ENCODE measurements at places on chromosomes 11 and 22. TPM values are rescaled to one million over a fixed set of nuclear protein-coding genes. Genes with fewer than 3 reads are reported as not detected.

TRIM6 gene
- total RNA-seq, result not detected

GUCY1A2 gene
- total RNA-seq, result not detected

OR52I2 gene
- total RNA-seq, result not detected

KCNJ1 gene
- total RNA-seq, result not detected

DNA sequence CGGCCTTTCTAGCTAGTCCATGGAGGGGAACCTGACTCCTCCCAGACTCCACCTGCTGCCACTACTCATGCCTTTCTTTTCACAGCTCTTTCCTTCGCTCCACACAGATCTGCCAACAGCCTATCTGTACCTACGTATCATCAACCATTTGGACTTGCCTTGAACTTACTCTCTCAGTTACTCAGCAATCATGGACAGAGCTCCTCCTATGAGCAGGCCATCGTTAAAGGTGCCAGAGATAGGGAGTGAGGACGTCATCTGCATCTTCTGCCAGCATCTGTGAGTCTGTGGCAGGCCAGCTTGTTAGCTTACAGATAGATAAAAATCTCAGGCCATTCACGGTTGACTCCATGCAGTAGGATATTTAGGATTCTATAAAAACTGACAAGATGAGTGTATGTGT is 162.9 kb upstream of the ZBED5 start:
- no peaks in the 10 kb centered on the region for H3K36me3 ChIP-seq
- H3K4me1 ChIP-seq, result no peaks in the 10 kb centered on the region
- H3K27me3 ChIP-seq, result no peaks in the 10 kb centered on the region
- H3K4me3 ChIP-seq, result no peak overlapping the region
- no peak overlapping the region for H3K27ac ChIP-seq
- DNase-seq, result no peak

GRCh38 chr22:28002181-28002700 is 83.2 kb upstream of the PITPNB start:
- no peak for DNase-seq
- H3K27ac ChIP-seq, result no peak overlapping the region
- H3K4me1 ChIP-seq, result no peaks in the 10 kb centered on the region
- no peaks in the 10 kb centered on the region for H3K36me3 ChIP-seq

DNA sequence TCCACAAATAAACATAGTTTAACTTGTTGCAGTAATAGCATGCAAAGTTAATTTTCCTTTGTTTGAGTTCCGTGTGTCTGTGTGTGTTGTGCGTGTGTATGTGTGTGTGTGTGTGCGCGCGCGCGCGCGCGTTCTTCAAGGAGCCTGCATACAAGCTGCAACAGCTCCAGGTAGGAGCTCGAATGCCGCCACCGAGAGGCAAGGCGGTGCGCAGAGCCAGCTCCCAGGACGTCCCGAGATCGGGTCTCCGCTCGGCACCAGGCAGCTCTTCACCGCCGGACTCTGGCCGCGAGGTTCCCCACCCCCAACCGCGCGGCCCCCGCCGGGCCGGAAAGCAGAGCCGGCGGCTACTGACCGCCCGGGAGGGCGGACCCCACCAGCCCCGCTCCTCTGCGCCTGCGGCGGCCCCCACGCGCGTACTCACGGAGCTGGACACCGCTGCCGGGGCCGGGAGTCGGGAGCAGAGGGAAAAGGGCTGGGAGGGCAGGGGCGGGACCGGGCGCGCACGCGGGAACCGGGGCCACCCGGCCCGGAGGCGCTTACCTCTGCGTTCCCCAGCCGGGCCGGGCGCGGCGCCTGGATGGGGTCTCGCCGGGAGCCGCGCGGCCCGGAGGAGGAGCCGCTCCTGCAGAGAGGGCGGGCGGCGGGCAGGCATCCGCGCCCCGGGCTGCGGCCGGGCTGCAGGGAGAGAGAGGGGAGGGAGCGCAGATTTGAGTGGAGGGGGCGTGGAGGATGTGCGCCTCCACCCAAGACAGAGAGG is 40.4 kb upstream of the AKIP1 start:
- H3K27ac ChIP-seq, result no peak overlapping the region
- H3K4me1 ChIP-seq, result peaks cover 26% of the 10 kb centered on the region
- H3K27me3 ChIP-seq, result peaks cover 22% of the 10 kb centered on the region
- H3K36me3 ChIP-seq, result no peaks in the 10 kb centered on the region
- peak overlapping the region; percentile 52 for H3K4me3 ChIP-seq

DNA sequence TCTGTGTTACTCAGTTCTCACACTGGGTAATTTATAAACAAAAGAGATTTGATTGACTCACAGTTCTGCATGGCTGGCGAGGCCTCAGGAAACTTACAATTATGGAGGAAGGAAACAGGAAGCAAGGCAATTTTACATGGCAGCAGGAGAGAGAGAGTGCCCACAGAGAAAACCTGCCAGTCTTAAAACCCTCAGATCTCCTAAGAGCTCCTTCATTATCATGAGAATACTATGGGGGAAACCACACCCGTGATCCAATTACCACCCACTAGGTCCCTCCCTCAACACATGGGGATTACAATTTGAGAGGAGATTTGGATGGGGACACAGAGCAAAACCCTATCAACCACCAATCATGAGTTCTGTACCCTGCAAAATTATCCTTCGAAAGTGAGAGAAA is 1180.8 kb downstream of the JRKL start:
- H3K4me1 ChIP-seq, result no peaks in the 10 kb centered on the region
- H3K27me3 ChIP-seq, result no peaks in the 10 kb centered on the region
- no peak for DNase-seq

GRCh38 chr11:78355309-78355705 is 62.3 kb downstream of the GAB2 start:
- peaks cover 13% of the 10 kb centered on the region for H3K4me1 ChIP-seq
- DNase-seq, result no peak
- H3K27me3 ChIP-seq, result no peaks in the 10 kb centered on the region

- H3K4me1 ChIP-seq, result no peaks in the 10 kb centered on the region
- H3K4me3 ChIP-seq, result no peak overlapping the region
- no peak for DNase-seq
These were observed 117.5 kb upstream of the ALX4 start for GRCh38 chr11:44427432-44427831.

- DNase-seq, result no peak
- peaks cover 39% of the 10 kb centered on the region for H3K4me1 ChIP-seq
- peaks cover 4% of the 10 kb centered on the region for H3K27me3 ChIP-seq
- no peak overlapping the region for H3K27ac ChIP-seq
These were observed 3.3 kb downstream of the FGF19 start for GRCh38 chr11:69700278-69701140.

GRCh38 chr11:129117595-129118350 is 74.4 kb downstream of the ARHGAP32 start:
- H3K27me3 ChIP-seq, result no peaks in the 10 kb centered on the region
- H3K4me1 ChIP-seq, result no peaks in the 10 kb centered on the region
- H3K36me3 ChIP-seq, result no peaks in the 10 kb centered on the region
- H3K4me3 ChIP-seq, result no peak overlapping the region
- H3K27ac ChIP-seq, result no peak overlapping the region

- H3K27ac ChIP-seq, result no peak overlapping the region
- peaks cover 9% of the 10 kb centered on the region for H3K4me1 ChIP-seq
- DNase-seq, result no peak
- no peaks in the 10 kb centered on the region for H3K36me3 ChIP-seq
These were observed 1.1 kb upstream of the TTLL8 start for GRCh38 chr22:50058906-50059880.

DNA sequence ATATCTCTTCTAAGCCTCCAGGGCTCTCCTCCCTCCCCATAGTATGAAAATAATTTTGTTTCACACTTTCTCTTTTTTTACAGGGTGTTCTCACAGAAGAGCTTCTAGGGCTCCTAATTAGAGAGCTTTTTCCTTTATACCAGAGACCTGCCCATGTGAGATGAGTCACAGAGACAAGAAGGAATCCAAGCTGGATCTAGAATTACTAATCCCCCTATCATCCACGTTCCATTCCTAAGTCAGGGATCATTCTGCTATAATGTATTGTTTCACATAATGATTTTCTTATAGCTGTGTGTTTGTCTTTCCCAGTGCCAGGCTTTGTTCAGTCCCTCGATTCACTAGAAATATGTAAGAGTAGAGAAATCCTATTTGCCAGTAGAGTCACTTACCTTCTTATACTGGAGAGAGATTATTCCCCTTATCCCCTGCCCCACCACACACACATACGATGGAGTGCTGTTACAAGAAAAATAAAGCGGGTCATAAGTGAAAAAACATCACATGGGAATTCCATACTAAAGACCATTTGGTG is 778.3 kb upstream of the LRRC4C start:
- H3K27ac ChIP-seq, result no peak overlapping the region
- H3K27me3 ChIP-seq, result no peaks in the 10 kb centered on the region
- H3K4me3 ChIP-seq, result no peak overlapping the region
- H3K36me3 ChIP-seq, result no peaks in the 10 kb centered on the region
- no peaks in the 10 kb centered on the region for H3K4me1 ChIP-seq

DNA sequence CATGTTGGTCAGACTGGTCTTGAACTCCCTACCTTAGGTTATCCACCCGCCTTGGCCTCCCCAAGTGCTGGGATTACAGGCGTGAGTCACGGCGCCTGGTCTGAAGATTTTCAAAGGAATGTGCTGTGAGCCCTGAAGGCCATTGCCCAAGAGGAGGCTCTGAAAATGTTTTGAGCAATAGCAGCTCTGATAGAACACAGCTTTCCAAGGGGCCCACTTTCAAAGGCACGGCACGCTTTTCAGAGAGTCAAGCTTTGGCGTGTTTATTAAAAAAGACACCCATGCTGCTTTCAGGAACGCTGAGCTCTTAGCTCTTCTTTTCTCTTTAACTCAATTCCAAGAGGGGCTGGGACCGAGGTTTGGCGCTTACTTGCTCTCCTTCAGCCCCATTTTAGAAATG is 73.8 kb upstream of the CDON start:
- H3K36me3 ChIP-seq, result no peaks in the 10 kb centered on the region
- no peaks in the 10 kb centered on the region for H3K27me3 ChIP-seq
- H3K4me1 ChIP-seq, result no peaks in the 10 kb centered on the region
- H3K4me3 ChIP-seq, result no peak overlapping the region
- no peak overlapping the region for H3K27ac ChIP-seq
- DNase-seq, result no peak

DNA sequence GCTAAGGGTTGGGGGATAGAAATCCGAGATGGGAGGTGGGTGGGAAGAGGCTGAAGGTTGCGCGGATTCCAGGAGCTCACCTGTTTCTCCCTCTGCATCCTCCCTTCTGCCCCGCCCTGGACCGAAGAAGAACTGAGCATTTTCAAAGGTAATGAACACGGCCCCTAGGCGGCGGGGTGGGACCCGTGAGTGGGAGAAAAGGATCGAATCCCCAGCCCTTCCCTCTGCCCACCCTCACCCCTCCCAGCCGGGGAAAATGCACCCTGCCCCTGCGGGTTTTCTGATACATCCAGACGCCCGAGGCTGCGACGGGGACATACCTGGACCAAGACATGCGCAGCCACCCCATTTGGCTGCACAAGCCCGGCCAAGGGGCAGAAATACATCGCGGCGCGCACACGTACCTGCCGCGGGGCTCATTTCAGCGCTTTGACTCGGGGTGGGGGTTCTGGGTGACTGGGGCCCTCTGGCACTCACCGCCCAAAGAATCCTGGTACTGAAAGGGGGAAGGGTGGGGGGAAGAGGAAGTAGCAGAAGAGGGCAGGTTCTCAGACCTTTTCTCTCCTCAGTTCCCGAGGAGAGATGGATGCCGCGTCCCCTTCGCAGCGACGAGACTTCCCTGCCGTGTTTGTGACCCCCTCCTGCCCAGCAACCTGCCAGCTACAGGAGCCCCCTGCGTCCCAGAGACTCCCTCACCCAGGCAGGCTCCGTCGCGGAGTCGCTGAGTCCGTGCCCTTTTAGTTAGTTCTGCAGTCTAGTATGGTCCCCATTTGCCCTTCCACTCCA is 6.0 kb downstream of the VSIG2 start:
- peak overlapping the region; percentile 83 for H3K4me3 ChIP-seq
- H3K27ac ChIP-seq, result peak overlapping the region; percentile 59
- H3K36me3 ChIP-seq, result no peaks in the 10 kb centered on the region
- H3K4me1 ChIP-seq, result peaks cover 42% of the 10 kb centered on the region
- H3K27me3 ChIP-seq, result no peaks in the 10 kb centered on the region
- DNase-seq, result no peak

All from B cell (primary cell).